ENCODE measurements at places on chromosomes 12 and 14. TPM values are rescaled to one million over a fixed set of nuclear protein-coding genes. Genes with fewer than 3 reads are reported as not detected.

The GPR132 gene
- total RNA-seq: not detected

The ACOT6 gene
- not detected for total RNA-seq

The SPIC gene
- not detected for total RNA-seq

The ANG gene
- 19.0 TPM for total RNA-seq

The FSCB gene
- total RNA-seq: not detected

The BMP4 gene
- 55.4 TPM for total RNA-seq

The HPD gene
- total RNA-seq: 11.4 TPM

The ANAPC5 gene
- 116 TPM for total RNA-seq

Measured in cardiac atrium fibroblast (primary cell).